ENCODE measurements at places on chromosomes 12 and 14. TPM values are rescaled to one million over a fixed set of nuclear protein-coding genes. Genes with fewer than 3 reads are reported as not detected.

- peak overlapping the region; percentile 63 for H3K4me3 ChIP-seq
- peak overlapping the region; percentile 74 for H3K27ac ChIP-seq
- peak; percentile 68 for DNase-seq
- H3K36me3 ChIP-seq, result no peaks in the 10 kb centered on the region
Observed at GRCh38 chr14:52553002-52553670, 500 bp downstream of the GPR137C start.

- H3K27me3 ChIP-seq, result no peaks in the 10 kb centered on the region
- no peaks in the 10 kb centered on the region for H3K4me1 ChIP-seq
- no peak overlapping the region for H3K27ac ChIP-seq
Observed at GRCh38 chr12:111398530-111398929, 7.2 kb upstream of the SH2B3 start.

GRCh38 chr12:96786791-96787190 is 120.3 kb upstream of the NEDD1 start:
- no peaks in the 10 kb centered on the region for H3K4me1 ChIP-seq
- no peak for DNase-seq
- no peaks in the 10 kb centered on the region for H3K36me3 ChIP-seq
- no peak overlapping the region for H3K4me3 ChIP-seq
- no peak overlapping the region for H3K27ac ChIP-seq

GRCh38 chr12:49889361-49890095 is 14.2 kb downstream of the FAIM2 start:
- no peaks in the 10 kb centered on the region for H3K27me3 ChIP-seq
- H3K4me3 ChIP-seq, result no peak overlapping the region
- DNase-seq, result no peak
- peaks cover 10% of the 10 kb centered on the region for H3K4me1 ChIP-seq

- H3K27me3 ChIP-seq, result no peaks in the 10 kb centered on the region
- no peaks in the 10 kb centered on the region for H3K4me1 ChIP-seq
- no peak overlapping the region for H3K27ac ChIP-seq
- H3K36me3 ChIP-seq, result no peaks in the 10 kb centered on the region
- no peak for DNase-seq
- H3K4me3 ChIP-seq, result no peak overlapping the region
Observed at GRCh38 chr12:31020385-31021166, 53.1 kb upstream of the DDX11 start.

INSM2 gene
- total RNA-seq, result not detected

DNA sequence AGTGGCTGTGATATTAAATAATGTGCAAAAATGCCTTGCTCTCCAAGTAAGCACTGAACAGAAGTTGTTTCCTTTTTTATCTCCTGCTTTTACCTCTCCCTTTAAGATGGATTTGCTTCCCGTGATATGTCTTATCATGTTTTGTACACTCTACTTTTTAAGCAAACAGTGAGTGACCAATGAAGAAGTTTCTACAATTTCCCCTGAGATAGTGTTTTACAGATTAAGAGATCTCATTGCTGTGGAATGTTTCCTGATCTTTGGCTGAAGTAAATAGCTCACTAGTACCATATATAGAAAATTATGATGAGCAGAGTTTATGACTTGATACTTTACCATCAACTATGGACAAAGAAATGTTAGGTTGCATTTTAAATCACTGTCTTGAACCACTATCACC is 184.8 kb upstream of the PDE3A start:
- DNase-seq, result no peak
- no peaks in the 10 kb centered on the region for H3K36me3 ChIP-seq
- no peak overlapping the region for H3K4me3 ChIP-seq
- no peaks in the 10 kb centered on the region for H3K27me3 ChIP-seq

FAM90A1 gene
- total RNA-seq, result 0.18 TPM

GRCh38 chr12:93537769-93538168 is 34.7 kb upstream of the SOCS2 start:
- no peaks in the 10 kb centered on the region for H3K27me3 ChIP-seq
- H3K36me3 ChIP-seq, result no peaks in the 10 kb centered on the region
- peaks cover 11% of the 10 kb centered on the region for H3K4me1 ChIP-seq
- no peak for DNase-seq
- no peak overlapping the region for H3K4me3 ChIP-seq
- H3K27ac ChIP-seq, result no peak overlapping the region

Data from cardiac muscle cell (in vitro differentiated cells and primary cell).